Inflammatory macrophage treated with lipopolysaccharide for 1 hour (primary cell): ENCODE measurements at places on chromosomes 16 and 17.
A peak's percentile ranks its signal among the peaks of the same experiment; 100 is the strongest.

DNA sequence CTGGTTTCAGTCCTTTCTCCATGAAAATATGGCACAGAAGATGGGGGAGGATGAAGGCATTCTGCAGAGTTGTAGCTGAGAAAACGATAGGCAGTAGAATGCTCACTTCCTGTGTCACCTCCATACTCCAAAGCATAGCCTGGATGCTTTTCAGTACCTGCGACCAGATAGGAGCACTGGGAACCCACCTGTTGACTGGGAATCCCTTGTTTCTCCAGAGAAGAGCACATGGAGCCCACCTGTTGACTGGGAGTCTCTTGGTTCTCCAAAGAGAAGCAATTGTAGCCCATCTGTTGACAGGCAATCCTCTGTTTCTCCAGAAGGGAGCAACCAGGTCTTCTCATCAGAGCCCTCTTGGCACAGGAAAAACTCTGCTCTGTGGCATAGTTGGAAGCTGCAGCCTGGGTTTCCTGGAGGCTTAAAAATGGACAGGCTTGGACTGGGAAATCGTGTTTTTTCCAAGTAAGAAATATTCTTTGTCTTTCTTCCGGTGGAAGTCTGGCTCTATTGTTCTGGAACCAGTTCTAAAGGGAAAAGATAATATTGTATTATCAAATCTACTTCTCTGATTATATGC, 13.2 kb downstream of the TERF2IP start:
- DNase-seq = no peak

DNA sequence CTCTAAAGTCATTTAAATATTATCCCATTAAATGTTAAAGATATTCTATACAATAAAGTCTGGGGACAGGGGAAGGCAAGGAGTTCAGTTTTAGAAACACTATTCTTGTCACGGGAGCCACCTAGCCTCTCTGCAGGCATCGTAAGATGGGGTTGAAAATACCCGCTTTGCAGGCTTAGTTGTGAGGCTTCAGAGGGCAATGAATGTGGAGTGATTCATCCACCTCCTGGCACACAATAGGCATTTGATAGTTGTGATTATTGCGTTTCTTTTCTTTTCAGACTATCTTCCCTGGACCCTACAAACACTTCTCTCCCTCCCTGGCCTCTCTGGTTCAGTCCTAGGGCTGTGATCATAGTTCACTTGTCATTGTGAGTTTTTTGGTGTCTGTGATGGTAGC, 19.6 kb downstream of the GLP2R start:
- no peak for DNase-seq

- DNase-seq = no peak
Measured at GRCh38 chr17:43822570-43823190, 10.3 kb downstream of the MPP3 start.

- DNase-seq = no peak
Measured at GRCh38 chr16:85654251-85655095, 34.3 kb downstream of the GINS2 start.

GRCh38 chr16:11224894-11225676, 30.9 kb downstream of the SOCS1 start:
- DNase-seq = peak; percentile 53

- no peak for DNase-seq
Measured at GRCh38 chr17:63833026-63833740, 5.7 kb upstream of the FTSJ3 start.

- no peak for DNase-seq
Measured at GRCh38 chr16:88512728-88513696, 57.2 kb upstream of the ZC3H18 start.

DNA sequence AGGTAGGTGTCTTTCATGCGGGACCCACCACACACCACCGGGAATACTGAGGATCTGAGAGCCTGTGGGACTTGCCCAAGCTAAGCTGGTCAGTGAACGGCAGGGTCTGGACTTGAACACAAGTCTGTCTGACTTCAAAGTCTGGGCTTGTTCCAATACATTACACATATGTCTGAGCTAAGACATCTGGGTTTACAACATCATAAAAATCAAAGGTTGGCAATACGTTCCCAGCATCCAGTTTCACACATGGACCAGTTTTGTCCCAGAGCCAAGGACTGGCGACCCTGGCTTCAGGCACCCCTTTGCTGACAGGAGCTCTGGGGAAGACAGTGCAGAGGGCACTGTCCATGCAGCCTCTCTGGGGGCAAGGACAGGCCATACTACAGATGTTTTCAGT, 27.9 kb upstream of the AXIN2 start:
- DNase-seq = no peak

DNA sequence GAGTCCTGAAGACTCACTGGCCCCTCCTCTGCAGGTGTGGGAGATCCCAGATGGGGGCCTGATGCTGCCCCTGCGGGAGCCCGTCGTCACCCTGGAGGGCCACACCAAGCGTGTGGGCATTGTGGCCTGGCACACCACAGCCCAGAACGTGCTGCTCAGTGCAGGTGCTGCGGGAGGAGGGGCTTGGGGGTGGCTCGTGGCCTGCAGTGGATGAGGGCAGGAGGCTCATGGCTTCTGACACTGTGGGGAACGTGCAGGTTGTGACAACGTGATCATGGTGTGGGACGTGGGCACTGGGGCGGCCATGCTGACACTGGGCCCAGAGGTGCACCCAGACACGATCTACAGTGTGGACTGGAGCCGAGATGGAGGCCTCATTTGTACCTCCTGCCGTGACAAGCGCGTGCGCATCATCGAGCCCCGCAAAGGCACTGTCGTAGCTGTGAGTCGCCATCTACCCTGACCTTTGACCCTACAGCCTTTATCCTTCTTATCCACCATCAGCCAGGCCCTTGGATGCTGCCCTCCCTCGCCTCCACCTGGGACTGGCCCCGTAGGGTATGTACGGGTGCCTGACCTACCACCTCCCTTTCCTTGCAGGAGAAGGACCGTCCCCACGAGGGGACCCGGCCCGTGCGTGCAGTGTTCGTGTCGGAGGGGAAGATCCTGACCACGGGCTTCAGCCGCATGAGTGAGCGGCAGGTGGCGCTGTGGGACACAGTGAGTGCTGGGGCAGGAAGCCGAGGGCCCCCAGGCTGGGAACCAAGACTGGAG, 3.6 kb downstream of the CORO1A start:
- peak; percentile 82 for DNase-seq

DNA sequence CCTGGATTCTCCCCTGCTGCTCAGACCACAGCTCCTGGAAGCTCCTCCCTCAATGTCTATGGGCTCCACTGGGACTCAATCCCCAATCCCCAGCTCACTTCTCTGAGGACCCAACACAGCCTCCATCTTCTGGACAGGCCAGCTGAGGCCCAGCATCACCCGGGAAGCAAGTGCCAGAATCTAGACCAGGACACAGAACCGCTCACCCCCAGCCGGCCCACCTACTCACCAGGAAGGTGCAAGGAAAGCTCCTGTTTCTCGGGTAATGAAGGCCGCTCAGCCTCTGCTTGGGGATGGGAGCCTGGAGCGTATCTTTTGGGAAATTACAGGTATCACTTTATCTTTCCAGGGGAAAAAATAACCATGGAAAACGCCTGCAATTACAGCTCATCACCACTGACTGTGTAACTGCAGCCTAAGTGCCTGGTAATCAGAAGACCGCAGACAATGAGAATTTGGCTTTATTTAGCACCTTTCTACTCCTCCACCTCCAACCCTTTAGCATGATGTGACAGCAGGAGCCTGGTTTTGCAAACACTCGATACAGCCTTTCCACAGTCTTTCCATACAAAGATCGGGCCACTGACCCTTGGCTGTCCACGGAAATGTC, 49.6 kb upstream of the RPL38 start:
- no peak for DNase-seq

DNA sequence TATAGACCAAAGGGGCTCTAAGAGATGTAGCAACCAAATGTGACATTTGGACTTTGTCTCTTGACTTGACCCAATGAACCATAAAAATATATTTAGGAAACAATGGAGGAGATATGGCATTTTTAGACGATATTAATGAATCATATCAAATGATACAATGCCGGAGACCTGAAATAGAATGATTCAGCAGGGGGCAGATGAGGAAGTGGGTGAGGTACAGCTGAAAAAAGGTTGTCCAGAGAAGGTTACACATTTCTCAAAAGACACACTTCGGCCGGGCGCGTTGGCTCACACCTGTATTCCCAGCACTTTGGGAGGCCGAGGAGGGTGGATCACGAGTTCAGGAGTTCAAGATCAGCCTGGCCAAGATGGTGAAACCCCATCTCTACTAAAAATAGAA, 16.5 kb upstream of the SNN start:
- no peak for DNase-seq

- no peak for DNase-seq
Measured at GRCh38 chr17:77535435-77535834, 394.7 kb downstream of the SEC14L1 start.

DNA sequence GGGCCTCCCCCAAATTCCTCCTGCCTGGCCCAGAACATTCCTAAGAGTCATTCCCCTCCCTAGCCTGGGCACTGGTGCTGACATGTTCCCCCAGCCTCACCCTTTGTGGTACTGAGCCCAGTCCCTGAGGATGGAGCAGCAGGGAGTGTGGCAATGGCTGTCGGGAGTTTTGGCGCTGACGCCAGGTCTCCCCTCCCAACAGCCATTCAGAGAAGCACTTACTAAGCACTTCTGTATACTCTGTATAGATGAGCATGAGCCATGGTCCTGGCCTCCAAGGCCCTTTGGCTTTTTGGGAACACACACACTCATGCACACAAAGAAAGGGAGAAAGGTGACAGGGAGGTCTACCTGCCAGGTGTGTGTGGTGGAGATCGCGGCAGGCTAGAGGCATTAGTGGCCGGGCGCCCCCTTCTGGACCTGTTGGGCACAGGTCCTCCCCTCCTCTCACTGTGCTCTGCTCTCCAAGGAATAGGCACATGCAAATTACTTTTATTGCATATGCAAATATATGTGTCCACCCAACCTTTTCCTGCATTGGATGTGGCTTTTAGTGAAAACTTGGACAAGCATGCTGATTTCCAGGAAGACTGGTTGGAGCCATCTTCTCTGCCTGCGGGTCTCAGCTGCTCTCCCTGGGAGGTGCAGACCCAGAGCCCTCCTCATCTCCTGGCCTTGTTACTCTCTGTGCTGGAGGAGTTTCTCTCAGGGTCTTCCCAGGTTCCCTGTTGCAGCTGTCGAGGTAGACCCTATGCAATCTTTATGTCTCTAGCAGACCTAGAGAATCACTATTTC, 17.4 kb upstream of the C17orf107 start:
- peak; percentile 42 for DNase-seq
